ENCODE measurements at places on chromosomes 6 and 20.

DNA sequence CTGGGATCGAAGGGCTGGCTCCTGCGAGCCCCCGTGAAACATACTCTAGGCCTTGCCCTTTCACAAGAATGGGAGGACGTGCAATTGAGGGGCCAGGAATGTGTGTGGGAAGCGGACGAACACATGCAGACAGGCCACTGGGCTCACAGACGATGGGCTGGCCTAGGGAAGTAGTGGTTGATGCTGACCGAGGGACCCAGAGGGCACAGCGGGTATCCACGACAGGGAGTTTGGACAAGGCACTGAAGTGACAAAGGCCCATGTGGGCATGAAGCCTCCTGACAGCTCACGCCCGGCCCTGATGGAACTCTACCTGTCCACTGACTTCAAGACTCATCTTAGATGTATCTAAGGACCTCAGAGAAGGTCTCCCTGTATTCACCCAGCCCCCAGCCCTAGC lies 52.2 kb downstream of the MYH7B start:
- DNase-seq = no peak

DNA sequence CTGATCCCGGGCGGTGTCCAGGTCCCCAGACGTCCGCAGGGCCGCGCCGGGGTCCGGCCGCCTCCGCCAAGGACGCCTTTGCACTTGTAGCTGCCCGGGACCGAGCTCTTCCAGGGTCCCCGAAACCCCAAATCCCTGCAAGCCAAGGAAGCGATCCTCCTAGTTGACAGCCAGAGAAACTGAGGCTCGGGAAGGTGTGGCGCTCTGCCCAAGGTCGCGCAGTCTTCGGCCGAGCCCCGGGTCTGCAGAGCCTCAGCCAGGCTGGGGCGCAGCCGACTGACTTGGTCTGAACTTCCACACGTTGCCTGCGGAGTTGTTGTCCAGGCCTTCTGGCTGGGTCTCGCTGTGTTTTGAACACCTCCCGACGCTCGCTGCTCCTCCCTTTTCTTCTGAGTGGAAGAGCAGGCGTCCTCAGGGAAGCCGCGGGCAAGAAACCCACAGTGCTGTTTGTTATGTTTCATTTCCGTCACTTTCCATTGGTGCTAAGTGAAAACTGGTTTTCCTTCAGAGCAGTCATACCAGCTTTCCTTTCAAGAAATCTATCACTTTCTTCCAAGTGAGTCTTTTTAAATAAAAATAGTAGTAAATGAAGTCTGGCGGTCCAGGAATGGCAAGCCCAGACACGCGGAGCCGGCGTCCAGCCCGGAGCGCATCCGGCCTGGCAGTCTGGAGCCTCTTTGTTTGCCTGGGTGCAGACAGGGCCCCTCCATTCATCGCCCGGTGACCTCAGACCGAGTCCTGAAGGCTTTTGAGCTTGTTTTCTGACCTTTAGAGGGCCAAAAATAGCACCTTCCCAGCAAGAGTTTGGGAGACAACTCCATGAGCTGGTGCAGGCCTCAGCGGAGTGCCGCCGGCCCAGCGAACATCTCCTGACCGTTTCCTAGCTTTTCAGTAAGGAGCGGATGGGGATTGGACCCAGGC lies 698 bp downstream of the FAM210B start:
- DNase-seq = peak; percentile 36

GRCh38 chr6:73375216-73375615 lies 5.5 kb upstream of the OOEP start:
- DNase-seq = no peak

DNA sequence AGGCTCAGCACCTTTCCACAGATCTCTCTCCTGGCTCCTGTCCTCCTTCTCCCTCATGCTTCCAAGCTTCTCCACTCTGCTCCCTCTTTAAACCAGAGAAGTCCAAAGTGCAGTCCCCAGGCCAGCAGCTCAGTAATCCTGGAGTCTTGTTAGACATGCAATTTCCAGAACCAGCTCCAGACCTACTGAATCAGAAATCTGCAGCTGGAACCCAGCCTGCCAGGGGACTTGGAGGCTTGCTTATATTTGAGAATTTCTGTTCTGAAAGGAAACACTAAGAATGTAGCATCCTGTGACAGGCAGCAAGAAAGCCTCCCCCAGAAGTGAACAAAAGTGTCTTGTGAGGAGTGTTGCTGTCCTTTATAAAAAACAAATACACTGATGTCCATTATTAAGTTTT lies 438.1 kb downstream of the BCKDHB start:
- DNase-seq = no peak

DNA sequence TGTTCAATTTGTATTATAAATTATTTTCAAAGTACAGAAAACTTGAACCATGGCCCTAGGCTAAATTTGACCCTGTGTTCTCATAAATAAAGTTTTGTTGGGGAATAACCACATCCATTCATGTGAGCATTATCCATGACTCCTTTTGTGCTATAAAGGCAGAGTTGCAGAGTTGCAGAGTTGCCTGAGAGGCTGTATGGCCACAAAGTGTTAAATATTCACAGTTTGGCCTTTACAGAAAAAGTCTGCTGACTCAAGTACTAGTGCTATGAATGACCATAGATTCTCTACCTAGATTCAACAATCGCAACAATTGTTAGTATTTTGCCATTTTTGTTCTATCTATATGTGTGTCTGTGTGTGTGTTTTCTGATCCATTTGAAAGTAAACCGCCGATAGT lies 46.2 kb upstream of the BEND3 start:
- DNase-seq = no peak

DNA sequence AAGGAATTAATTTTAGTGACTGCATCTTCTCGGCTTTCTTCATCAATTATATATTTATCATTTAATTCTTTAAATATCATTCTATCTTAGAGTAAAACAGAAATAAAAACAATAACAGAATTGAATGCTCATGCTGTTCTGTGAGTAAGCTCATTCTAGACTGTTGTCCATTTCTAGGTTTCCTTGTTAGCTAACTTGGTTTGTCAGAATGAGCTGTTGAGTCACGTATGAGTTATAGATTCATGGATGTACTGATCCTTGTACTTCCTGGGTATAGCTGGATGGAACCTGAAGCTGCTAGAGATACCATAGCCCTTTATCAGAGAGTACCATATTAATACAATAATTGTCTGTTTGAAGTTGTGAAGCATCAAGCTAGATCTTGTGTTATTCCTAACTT lies 515.3 kb downstream of the TENT5A start:
- no peak for DNase-seq

DNA sequence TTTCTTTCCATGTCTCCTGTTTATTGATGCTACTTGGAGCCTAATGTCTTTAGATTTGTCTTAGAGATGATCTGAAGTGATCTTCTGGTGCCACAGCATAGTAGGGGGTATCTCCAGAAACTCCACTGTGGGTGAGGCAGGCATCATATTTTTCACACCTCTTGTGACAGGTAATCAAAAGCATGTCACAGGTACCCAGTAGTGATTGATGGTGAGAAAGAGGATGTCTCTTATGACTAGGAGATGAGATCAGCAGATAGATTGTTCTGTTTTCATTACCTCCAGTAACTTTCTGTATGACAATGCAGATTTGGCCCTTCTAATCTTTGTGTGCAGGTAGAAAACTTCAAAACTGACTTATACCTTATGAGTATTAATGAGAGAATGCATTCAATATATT lies 13.5 kb downstream of the NCOA7 start:
- DNase-seq = peak; percentile 40

DNA sequence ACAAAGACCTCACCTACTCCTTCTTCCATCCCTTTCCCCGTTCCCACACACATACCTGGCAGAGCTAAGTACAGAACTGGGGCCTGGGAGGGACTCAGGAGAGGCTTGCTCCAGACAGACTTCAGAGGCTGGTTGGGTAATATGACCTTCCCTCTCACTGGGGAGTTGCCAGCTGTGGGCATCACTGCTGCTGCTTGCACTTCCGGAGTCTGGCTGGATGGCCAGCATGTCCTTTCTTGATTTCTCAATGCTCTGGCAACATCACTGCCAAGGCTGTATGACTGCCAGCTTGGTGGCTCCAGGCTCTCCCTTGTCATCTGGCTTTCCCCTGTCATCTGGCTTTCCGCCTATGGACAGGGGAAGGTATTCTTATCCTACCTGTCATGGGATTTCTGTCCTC lies 47.8 kb downstream of the CDH22 start:
- no peak for DNase-seq

DNA sequence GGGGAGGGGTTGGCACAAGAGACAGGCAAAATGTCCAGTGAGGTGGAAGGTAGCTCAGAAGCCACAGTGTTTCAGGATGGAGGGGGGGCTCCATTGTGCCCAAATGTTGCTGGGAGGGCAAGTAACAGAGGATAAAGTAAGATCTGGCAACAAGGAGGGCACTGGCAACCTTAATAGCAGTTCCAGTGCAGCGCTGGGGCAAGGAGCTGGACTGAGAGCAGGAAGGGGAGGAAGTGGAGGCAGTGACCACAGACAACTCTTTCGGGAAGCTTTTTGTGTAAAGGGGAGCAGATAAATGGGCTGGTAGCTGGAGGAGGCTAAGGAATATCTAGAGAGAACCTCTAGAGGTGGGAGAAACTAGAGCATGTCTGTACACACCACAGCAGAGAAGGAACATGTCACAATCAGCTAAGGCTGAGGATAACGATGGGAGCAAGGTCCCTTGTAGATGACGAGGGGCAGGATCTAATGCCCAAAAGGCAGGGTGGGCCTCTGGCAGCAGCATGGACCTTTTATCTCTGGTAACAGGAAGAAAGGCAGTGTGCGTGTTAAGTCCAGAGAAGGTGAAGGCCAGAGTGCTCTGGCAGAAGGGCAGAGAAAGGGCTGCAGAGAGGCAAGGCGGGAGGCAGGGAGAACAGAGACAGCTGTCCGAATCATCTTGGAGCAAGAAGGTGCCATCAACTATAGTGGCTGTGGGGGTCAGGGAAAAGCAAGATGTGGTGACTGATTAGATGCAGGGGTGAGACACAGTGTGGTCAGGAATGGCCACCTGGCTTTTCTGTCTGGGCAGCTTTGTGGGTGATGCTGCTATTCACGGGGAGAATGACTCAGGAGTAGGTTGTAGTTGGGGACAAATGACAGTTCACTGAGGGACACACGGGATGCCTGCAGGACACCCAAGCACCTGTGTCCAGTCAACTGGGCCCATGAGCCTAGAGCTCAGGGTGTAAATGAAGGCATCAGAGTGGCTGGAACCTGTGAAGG lies 17.4 kb downstream of the TMEM242 start:
- no peak for DNase-seq

DNA sequence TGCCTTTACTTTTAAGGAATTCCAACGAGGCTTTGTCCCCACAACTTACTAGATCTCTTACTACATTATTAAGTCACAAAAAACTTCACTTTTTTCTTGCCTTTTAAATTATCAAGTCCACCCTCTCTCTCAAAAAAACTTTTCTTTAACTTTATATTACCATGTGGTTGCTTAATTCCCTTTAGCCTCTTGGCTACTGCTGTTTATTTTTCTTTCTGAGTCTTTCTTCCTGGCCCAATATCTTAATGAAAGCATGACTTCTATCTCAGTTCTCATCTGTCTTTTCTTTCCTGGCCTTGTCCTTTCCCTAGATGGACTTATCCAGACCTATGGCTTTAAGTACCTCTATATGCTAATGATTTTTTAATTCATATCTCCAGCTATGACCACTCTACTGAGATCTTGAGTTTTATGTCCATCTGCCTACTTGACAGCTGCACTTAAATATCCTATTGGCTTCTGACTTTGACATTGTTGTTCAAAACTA lies 710.5 kb downstream of the RFPL4B start:
- no peak for DNase-seq

DNA sequence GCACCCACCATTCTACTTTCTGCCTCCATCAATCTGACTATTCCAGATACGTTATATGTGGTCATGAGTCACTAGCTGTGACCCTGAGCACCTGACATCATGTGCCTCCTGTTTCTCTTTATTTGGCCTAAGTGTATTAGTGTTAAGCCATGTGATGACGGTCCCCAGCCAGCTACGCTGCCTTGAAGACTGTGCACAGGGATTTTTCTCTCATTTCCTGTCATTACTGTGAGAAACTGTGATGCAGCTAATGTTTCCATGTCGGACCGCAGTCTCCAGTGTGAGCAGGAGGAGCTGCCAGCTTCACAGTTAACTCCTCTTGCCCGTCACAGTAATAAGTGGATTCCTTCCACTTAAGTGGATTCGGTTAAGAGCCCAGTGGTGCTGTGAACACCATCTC lies 9.9 kb upstream of the SPATS1 start:
- peak; percentile 4 for DNase-seq

DNA sequence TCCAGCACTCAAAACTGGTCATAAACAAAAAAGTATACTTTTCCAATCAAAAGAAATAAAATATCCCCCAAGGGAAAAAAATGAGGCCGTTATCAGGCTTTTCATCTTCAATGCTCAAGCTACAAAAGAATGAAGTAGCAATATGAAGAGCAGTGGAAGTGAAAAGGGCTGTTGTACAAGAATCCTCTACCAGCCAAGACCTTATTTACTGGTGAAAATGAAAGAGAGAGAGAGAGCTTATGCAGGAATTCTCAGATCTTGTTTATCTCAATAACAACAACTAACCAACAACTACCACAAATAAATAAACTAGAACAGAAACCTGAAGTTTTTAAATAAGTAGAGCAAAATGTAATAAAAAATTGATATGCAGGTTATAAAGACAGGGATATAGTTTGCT lies 400.6 kb downstream of the HDGFL1 start:
- no peak for DNase-seq

- no peak for DNase-seq
Measured at GRCh38 chr6:11222385-11223277, 9.8 kb downstream of the NEDD9 start.

DNA sequence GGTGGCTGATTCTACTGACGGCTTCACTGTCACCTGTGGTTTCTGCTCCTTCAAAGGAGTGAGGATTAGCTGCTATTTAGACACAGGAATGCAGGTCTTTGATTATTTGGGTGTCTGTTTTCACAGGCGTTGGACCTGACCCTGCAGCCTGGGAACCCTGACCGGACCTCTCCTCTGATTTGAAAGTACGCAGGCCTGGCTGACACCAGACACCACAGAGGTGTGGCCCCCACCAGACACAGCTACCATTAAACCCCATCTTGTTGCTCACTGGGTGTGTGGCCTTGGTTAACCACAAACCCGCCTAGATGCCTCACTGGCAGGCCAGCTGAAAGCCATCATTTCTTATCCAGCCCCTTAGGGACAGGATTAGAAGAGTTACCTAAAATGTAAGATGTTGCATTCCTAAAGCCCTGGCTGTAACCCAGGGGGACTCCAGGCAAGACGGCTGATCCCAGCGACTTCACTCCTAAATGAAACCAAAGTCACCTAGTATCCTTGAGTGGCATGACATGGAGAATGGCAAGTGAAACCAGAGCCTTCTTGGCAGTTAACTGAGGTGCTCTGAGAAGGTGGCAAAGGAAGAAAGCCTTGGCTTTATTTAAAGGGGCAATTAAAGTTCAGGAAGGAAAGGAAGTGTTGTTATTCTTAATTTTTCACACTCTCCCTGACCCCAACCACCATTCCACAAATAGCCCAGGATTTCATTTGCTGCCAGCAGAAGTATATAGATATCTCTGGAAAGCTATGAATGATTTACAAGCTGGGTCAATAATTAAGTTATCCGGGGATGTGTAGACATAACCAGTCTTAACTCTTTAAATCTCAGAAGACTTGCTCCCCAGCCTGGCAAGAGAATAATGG lies 169.9 kb downstream of the QRSL1 start:
- DNase-seq = peak; percentile 11

DNA sequence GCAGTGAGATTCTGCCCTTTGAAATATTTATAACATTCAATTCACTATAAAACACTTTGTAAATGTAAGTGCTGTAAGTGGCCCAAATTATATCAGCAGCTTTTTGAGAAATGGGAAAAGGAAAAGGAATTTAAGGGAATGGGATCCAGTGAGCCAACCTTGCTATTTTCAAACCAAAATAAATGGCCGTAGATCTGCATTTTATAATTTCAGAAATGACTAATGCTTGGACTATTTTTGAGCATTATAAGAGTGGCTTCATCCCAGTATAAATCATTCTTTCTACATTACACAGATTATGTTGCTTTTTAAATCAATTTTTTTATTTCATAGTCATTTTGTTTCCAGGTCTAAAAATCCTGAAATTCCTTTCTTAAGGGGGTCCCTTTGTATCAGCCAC lies 49.2 kb downstream of the ANKRD6 start:
- no peak for DNase-seq

Data from activated CD4-positive, alpha-beta T cell treated with anti-CD3 and anti-CD28 coated beads for 48 hours (primary cell).